GM18507 (cell line): ENCODE measurements at places on chromosomes 16 and 17.

DNA sequence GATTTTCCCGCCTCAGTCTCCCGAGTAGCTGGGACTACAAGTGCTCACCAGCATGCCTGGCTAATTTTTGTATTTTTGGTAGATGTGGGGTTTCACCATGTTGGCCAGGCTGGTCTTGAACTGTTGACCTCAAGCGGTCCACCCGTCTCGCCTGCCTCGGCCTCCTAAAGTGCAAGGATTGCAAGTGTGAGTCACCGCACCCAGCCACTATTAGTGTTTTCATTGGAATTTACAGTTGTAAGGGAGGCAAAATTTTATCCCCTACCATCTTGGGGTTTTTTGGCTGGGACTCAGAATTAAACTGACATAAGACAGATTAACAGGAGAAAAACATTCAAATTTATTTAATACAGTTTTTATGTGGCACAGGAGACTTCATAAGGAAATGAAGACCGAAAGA is 12.3 kb upstream of the MYCBPAP start:
- no peak for DNase-seq

- DNase-seq = no peak
Observed at GRCh38 chr16:65950211-65950610, 416.3 kb upstream of the CDH5 start.

GRCh38 chr17:58313815-58314705 is 14.5 kb downstream of the TSPOAP1 start:
- no peak for DNase-seq

DNA sequence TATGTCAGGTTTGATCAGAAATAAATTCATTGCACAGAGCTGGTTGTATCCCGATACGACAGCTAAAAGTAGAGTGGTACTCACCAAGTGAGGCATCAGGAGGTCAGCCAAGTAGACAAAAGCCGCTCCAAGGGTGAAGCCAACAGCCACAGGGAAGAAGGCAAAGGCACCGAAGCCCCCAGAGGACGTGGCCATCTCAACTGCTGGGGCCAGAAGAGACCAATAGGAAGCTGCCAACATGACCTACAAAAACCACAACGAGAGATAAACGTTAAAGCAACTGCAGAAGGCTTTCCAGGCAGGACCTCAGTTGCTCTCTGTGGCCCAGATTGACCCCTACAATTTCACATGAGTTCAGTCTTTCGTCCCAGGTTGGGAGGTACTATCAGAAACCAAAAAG is 61.0 kb downstream of the SLC39A11 start:
- DNase-seq = no peak
